ENCODE measurements at places on chromosomes 5 and 9.

DNA sequence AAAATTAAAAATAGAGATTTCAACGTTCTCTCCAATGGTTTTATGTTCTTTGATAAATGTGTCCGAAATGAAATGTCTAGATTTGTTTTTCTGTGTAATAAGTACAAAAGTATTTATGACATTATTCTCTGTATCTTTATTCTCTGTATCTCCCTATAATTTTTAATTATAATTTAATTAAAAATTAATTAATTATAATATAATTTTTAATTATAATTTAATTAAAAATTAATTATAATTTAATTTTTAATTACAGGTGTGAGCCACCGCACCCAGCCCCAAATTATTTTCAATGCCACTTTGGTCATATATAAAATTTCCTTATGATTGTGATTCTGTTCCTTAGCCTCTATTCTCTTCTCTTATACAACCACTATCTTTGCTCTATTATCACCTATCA, 28.2 kb downstream of the SPATA31C2 start:
- DNase-seq = no peak

GRCh38 chr5:1270933-1271914, 23.6 kb downstream of the TERT start:
- no peak for DNase-seq

DNA sequence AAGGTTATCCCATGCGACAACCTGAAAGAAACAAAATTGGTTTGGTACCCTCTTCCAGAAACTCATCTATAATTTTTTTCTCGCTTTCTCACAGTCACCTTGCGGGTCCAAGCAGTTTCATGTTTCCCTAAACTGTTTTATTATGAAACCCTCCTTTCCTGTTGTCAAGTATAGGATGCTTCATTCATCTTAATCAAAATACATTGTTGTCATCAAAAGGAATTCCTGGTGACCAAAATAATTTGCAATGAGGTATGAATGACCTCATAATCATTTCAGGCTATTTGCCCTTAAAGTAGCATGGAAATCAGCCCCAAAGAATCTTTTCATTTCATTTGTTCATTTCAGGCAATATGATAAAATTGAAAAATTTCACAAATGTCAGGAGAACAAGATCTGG, 503.0 kb downstream of the SPATA31D1 start:
- no peak for DNase-seq

- no peak for DNase-seq
Measured at GRCh38 chr5:118726891-118727290, 261.5 kb downstream of the DTWD2 start.

GRCh38 chr9:36214571-36214970, 23.9 kb downstream of the CLTA start:
- DNase-seq = no peak

DNA sequence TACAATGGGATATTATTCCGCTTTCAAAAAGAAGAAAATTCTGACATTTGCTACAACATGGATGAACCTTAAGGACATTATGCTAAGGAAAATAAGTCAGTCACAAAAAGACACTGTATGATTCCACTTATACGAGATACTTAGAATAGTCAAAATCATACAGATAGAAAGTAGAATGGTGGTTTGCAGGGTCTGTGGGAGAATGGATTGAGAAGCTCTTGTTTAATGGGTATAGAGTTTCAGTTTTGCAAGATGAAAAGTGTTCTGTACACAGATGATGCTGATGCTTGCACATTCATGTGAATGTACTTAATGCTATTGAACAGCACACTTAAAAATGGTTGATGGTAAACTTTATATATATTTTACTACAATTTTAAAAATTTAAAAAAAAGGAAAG, 2050.7 kb upstream of the WWC1 start:
- DNase-seq = no peak

GRCh38 chr5:38473008-38473407, 83.4 kb downstream of the LIFR start:
- no peak for DNase-seq
